Sigmoid colon (tissue), 7 donors: ENCODE measurements at places on chromosomes 12 and 14.

DNA sequence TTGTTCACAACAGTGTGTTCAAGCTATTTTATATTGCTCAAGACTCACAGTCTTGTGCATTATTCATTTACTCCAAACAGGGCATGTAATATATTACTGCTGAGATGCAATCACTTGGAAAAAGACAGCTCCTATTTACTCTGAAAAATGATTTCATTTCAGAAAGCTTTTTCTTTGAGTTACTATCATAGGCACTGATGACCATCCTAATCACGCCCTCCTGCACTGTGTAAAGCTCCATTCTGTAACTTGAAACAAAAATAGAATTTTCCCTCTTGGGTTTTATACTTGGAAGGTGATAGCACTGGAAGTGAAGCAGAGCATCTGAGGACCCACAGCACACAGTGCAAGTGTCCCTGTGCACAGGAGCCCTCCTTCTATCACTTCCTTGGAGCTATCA, 55.6 kb downstream of the RTN1 start:
- H3K4me1 ChIP-seq, result no peaks in the 10 kb centered on the region
- H3K27me3 ChIP-seq, result no peaks in the 10 kb centered on the region
- H3K36me3 ChIP-seq, result no peaks in the 10 kb centered on the region
- no peak for DNase-seq
- H3K4me3 ChIP-seq, result no peak overlapping the region

DNA sequence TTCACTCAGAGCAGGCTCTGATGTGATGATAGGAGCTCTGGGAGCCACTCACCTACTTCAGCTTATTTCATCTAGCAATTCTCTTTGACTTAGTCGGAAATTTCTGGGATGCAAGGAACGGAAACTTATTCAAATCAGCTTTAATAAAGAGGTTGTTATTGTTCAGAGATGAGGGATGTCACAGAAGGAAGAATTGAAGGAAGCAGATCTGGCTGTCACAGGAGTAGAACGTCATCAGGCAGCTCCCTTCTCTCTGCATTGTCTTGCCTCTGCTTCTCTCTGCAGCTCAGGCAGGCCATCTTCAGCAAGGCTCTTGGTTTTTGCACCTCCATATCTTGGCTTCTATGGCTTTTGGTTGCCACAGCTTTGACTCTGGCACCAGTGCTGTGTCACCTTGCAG, 7.6 kb upstream of the TMEM30B start:
- no peaks in the 10 kb centered on the region for H3K4me1 ChIP-seq
- no peak overlapping the region for H3K27ac ChIP-seq
- H3K4me3 ChIP-seq, result no peak overlapping the region
- no peaks in the 10 kb centered on the region for H3K27me3 ChIP-seq
- no peaks in the 10 kb centered on the region for H3K36me3 ChIP-seq

GRCh38 chr14:70707138-70708038, 65.7 kb downstream of the TTC9 start:
- H3K27ac ChIP-seq, result no peak overlapping the region
- no peaks in the 10 kb centered on the region for H3K4me1 ChIP-seq
- DNase-seq, result no peak
- peaks cover 4% of the 10 kb centered on the region for H3K27me3 ChIP-seq

DNA sequence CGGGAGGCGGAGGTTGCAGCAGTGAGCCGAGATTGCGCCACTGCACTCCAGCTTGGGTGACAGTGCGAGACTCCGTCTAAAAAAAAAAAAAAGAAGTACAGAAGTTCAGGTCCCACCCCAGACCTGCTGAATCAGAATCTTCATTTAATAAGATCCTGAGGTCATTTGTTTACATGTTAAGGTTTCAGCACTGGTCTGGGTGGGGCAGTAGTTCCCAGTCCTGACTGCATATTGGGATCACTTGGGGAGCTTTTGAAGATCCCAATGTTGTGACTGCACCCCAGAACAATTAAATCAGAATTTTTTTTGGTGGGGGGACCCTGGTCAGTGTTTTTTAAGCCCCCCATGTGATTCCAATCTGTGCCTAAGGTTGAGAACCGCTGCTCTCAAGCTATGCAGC, 11.7 kb upstream of the COL2A1 start:
- DNase-seq, result no peak
- H3K27me3 ChIP-seq, result no peaks in the 10 kb centered on the region
- no peak overlapping the region for H3K4me3 ChIP-seq
- H3K36me3 ChIP-seq, result no peaks in the 10 kb centered on the region
- H3K27ac ChIP-seq, result no peak overlapping the region

DNA sequence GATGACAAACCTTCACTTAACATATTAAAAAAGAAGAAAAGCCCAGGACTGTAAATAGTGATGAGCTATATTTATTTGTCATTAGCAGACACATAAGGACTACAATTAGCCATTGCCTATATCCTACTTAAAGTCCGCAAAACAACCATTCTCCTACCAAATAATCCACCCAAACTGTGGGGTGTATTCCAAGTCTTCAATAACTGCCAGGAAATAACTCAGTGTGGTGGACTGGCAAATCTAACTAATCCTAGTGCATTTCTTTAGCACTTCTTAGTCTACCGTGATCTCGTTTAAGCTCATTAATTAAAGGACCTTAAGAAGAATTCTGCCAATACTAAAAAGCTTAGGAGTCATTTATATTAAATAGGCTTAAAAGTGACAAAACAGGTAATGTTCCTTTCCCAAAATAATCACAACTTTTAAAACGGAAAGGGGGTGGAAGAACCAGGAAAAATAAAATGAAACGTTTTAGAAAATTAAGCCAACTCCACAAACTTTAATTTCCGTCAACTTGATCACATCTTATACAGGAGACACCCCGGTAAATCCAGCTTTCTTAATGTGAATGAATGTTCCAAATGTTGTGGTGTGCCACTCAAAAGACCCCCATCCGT, 1.8 kb downstream of the NOVA1 start:
- H3K4me1 ChIP-seq, result peaks cover 31% of the 10 kb centered on the region
- H3K36me3 ChIP-seq, result no peaks in the 10 kb centered on the region
- DNase-seq, result no peak
- peak overlapping the region; percentile 73 for H3K4me3 ChIP-seq
- peak overlapping the region; percentile 89 for H3K27ac ChIP-seq

GRCh38 chr12:27366621-27367020, 34.0 kb downstream of the BMAL2 start:
- H3K27ac ChIP-seq, result no peak overlapping the region
- H3K36me3 ChIP-seq, result no peaks in the 10 kb centered on the region
- H3K4me3 ChIP-seq, result no peak overlapping the region
- no peaks in the 10 kb centered on the region for H3K4me1 ChIP-seq

GRCh38 chr12:112750971-112751370, 40.6 kb upstream of the RPH3A start:
- H3K27me3 ChIP-seq, result no peaks in the 10 kb centered on the region
- no peaks in the 10 kb centered on the region for H3K4me1 ChIP-seq
- H3K4me3 ChIP-seq, result no peak overlapping the region
- DNase-seq, result no peak

DNA sequence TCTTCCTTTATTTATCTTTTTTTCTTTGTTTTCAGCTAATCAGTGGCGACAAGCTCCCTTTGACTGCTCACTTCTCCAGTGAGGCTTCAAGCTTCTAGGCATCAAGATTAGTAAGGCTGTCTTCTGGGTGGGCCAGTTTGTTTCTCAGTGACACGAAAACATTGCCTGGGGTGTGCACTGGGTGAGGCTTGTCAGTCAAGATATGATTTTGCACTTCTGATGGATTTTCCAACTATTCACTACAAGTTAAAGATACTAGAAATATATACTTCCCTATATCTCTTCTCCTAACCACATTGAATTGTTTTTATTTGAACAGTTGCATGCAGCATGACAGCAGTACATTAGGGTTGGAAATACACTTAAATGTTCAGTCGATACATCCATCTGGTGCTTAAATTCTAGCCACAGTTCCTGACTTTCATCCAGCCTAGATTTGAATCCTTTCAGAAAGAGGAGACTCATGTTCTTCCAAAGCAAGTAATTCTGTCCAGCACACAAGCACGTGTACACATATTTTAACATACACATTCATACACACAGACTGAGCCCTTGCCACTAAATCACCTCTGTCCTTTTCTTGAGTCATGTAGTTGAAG, 275.6 kb upstream of the NOVA1 start:
- no peaks in the 10 kb centered on the region for H3K36me3 ChIP-seq
- no peaks in the 10 kb centered on the region for H3K27me3 ChIP-seq
- DNase-seq, result no peak
- H3K4me1 ChIP-seq, result peaks cover 25% of the 10 kb centered on the region
- H3K4me3 ChIP-seq, result no peak overlapping the region
- H3K27ac ChIP-seq, result peak overlapping the region; percentile 28
